ENCODE measurements at places on chromosomes 6 and 20.

GRCh38 chr6:158398252-158399024 is 86.2 kb downstream of the TULP4 start:
- DNase-seq = no peak

- no peak for DNase-seq
Observed at GRCh38 chr6:146860583-146860982, 261.8 kb downstream of the ADGB start.

GRCh38 chr6:25971187-25971821 is 8.7 kb downstream of the TRIM38 start:
- DNase-seq = no peak

DNA sequence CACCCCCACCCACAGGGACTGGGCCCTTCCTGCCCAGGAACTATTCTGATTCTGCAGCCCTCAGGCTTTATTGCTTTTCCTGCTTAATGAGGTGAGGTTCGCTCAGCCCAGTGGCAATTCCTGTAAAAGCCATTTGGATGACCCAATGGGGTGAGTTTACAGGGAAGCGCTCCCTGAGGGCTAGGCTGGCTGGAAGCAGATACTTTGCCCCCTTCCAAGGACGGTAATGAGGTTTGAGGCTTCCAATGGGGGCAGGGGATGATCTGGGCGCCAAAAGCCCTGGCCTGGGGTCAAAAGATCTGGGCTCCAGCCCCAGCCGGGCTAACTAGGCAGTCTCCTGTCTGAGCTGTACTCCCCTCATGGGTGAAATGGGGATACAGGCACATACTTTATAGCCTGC is 41.8 kb downstream of the RIPOR3 start:
- no peak for DNase-seq
